ENCODE measurements at places on chromosomes 2 and 18.

DNA sequence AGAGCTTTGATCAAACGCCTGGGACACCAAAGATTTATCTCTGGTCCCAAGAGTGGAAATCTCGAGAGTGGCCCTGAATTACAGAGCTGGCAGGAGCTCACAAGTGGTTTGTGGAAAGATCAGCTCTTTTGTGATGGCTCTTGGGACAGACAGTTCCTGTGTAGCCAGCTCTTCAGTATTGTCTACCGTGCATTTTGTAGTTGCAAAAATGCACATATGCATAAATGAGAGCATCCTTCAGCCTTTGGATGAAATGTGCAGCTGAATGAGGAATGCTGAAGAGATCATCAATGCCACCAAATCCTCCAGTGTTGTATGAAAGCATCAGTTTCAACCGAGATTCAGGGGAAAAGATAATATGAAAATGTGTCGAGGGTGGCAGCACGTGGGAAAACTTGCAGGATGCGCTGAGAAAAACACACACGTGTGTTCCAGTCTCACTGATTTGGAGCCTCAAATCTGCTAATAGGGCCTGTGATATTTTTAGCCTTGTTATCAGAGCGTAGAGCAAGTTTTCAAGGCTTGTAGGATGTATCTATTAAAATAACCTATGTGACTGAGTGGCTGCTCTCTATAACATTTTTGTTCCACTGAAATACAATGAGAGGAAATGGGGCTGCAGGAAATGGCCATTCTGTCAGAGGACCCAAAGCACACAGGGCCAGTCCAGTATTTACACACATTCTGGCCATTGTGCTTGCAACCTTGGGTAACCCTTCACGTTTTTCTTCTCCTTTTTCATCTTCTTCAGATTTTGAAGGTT is 138.7 kb downstream of the PRKCE start:
- peaks cover 26% of the 10 kb centered on the region for H3K27me3 ChIP-seq
- H3K4me1 ChIP-seq: peaks cover 38% of the 10 kb centered on the region

GRCh38 chr2:163527381-163527780 is 208.4 kb downstream of the FIGN start:
- no peaks in the 10 kb centered on the region for H3K27me3 ChIP-seq
- H3K4me1 ChIP-seq: no peaks in the 10 kb centered on the region
- H3K4me3 ChIP-seq: no peak overlapping the region
- DNase-seq: no peak
- no peak overlapping the region for H3K27ac ChIP-seq

GRCh38 chr2:239394346-239394945 is 6.4 kb downstream of the HDAC4 start:
- H3K36me3 ChIP-seq: peaks cover 4% of the 10 kb centered on the region
- peaks cover 47% of the 10 kb centered on the region for H3K4me1 ChIP-seq
- no peaks in the 10 kb centered on the region for H3K27me3 ChIP-seq
- H3K27ac ChIP-seq: peak overlapping the region; percentile 1

DNA sequence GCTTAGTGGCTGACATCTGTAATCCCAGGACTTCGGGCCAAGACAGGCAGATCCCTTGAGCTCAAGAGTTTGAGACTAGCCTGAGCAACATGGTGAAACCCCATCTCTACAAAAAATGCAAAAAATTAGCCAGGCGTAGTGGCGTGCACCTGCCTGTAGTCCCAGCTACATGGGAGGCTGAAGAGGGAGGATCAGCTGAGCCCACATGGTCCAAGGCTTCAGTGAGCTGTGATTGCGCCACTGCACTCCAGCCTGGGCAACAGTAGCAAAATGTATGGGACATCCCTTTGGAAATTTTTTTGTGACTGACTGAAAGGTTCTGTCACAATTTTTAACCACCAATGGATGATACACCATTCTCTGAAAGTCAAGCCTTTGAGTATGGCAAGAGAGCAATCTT is 6.3 kb upstream of the COLEC12 start:
- no peaks in the 10 kb centered on the region for H3K36me3 ChIP-seq
- H3K27me3 ChIP-seq: peaks cover 19% of the 10 kb centered on the region
- H3K27ac ChIP-seq: no peak overlapping the region
- no peak for DNase-seq
- peaks cover 4% of the 10 kb centered on the region for H3K4me1 ChIP-seq

GRCh38 chr2:44801289-44801840 is 140.1 kb upstream of the SIX3 start:
- peak overlapping the region; percentile 36 for H3K4me3 ChIP-seq
- peaks cover 4% of the 10 kb centered on the region for H3K4me1 ChIP-seq
- no peak for DNase-seq
- peaks cover 92% of the 10 kb centered on the region for H3K27me3 ChIP-seq
- no peak overlapping the region for H3K27ac ChIP-seq
- H3K36me3 ChIP-seq: no peaks in the 10 kb centered on the region

DNA sequence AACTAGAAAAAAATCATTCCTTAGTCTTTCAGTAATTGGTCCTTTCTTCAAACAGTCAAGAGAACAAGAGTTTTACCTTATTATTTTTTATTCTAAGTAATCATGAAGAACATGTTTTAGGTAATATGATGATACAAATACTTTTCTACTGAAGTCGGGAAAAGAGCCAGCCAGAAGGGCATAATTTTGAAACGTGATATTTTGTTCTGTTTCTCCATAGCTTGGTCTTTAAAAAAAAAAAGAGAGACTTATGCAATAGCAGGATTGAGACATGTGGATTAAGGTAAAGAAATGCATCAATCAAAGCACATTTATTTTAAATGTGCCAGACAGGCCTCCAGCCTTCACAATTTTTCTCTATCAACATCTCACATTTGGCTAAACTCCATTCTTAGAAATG is 1016.8 kb downstream of the CNTNAP5 start:
- no peaks in the 10 kb centered on the region for H3K36me3 ChIP-seq
- H3K27me3 ChIP-seq: no peaks in the 10 kb centered on the region
- H3K27ac ChIP-seq: no peak overlapping the region
- no peak for DNase-seq
- no peak overlapping the region for H3K4me3 ChIP-seq
- no peaks in the 10 kb centered on the region for H3K4me1 ChIP-seq

- H3K27ac ChIP-seq: no peak overlapping the region
- H3K36me3 ChIP-seq: no peaks in the 10 kb centered on the region
- H3K4me1 ChIP-seq: peaks cover 9% of the 10 kb centered on the region
- no peaks in the 10 kb centered on the region for H3K27me3 ChIP-seq
- H3K4me3 ChIP-seq: no peak overlapping the region
These were observed 29.2 kb downstream of the KCNG2 start for GRCh38 chr18:79826966-79827365.
